Fibroblast of mammary gland (primary cell): ENCODE measurements at places on chromosomes 4 and X.
A peak's percentile ranks its signal among the peaks of the same experiment; 100 is the strongest.

- peak; percentile 79 for DNase-seq
These were observed 47.0 kb downstream of the TEX13B start for GRCh38 chrX:107935200-107935599.

DNA sequence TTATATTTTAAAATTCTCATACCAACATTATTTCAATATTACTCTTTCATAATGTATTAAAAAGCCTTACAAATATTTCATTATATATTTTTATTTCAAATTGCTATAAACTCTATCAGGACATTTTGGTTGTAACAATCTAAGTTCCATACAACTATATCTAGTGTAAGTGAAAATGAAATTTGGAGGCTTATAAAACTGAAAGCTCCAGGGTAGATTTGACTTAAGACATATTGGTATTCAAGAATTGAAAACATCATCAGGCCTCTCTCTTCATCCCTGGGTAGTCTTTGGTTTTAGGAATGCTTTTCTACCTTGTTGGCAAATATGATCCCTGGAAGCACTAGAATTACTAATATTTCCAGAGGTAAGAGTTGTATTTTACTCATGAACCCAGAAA, 342.6 kb downstream of the DTHD1 start:
- no peak for DNase-seq

GRCh38 chr4:76160355-76160754, 12.2 kb upstream of the NUP54 start:
- no peak for DNase-seq

DNA sequence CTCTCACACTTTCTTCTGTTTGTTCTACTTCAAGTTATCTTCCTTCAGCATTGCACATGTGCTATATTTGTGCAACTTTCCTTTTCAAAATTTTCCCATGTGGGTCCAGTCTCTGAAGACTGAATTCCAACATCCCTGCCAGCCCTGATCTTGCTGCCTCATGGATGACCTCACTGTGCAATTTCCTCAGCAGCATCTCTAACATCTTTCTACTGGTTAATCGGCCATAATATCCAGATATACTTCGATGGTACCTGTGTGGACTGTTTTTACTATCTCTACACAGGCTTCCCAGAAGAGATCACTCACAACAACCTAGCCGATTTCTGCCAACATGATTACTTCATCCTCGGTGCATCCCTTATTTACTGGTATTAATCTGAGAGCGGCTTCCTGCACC, 41.5 kb downstream of the GPM6A start:
- DNase-seq = peak; percentile 2

DNA sequence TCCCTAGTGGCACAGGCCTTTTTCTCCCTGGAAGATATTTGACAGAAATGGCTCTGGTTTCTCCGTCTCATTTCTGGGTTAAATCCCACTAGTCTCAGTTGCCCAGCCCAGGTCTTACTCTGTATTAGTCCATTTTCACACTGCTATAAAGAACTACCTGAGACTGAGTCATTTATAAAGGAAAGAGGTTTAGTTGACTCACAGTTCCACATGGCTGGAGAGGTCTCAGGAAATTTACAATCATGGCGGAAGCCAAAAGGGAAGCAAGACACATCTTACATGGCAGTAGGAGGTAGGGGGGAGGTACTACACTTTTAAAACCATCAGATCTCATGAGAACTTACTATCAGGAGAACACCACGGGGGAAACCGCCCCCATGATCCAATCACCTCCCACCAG, 81.9 kb downstream of the FHDC1 start:
- no peak for DNase-seq

DNA sequence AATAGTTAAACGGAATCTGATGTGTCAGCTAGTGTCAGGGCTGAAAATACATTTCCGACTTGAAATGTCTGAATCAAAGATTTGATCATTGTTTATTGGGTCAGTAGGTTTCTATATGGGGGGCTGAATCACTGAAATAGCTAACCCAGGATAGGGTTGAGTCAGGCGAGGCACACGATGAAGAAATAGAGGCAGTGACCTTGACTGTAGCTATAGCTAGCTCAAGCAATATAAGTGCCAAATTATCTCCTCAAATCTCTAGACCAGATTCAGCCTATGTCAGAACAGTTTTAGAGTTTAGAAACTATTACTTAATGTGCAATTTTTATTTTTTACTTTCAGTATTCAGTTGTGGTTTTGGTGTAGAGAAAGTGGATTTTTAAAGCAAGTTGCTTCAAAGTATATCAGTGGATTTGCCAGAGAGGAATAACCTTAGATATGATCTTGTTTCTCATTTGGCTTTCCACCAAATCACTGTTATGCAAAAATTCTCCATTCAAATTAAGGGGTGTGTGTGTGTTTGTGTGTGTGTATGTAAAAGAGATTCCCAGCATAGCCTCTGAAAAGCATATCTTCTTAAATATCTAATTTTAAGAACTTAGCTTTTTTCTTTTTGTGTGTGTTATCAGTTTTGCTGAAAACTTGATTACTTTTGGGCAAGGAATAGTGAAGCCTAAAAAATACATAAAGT, 100.3 kb upstream of the RPL34 start:
- DNase-seq = no peak

GRCh38 chr4:72712997-72713396, 144.0 kb upstream of the ADAMTS3 start:
- DNase-seq = no peak

DNA sequence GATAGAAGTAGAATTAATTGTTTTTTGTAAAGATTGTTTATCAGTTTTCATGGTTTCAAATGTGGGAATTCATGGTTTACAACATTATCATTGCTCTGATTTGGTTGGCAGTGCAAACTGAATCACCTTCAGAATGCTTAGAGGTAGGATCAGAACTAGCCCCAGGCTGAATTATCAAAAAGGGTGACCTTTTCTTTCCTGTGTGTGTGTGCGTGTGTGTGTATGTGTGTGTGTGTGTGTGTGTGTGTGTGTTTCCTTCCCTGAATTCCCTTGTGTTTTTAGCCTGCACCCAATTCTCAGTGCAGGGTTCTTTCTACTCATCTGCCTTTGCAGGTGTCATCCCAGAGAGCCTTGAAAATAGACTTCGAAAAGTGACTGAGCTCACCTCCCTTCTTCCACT, 125.0 kb downstream of the BMPR1B start:
- DNase-seq = no peak

GRCh38 chr4:80434238-80434637, 98.7 kb downstream of the CFAP299 start:
- no peak for DNase-seq

GRCh38 chr4:110196206-110196870, 2.1 kb downstream of the ELOVL6 start:
- DNase-seq = peak; percentile 48

DNA sequence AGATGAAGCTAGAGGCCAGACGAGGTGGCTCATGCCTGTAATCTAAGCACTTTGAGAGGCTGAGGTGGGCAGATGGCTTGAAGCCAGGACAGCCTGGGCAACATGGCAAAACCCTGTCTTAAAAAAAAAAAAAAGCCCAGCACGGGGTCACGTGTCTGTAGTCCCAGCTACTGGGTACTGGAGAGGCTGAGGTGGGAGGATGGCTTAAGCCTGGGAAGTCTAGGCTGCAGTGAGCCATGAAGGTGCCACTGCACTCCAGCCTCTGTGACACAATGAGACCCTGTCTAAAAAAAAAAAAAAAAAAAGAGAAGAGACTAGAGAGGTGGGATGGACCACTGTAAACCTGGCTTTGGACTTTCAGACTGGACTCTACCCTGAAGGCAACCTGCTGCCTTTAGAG, 10.7 kb upstream of the LRBA start:
- no peak for DNase-seq

DNA sequence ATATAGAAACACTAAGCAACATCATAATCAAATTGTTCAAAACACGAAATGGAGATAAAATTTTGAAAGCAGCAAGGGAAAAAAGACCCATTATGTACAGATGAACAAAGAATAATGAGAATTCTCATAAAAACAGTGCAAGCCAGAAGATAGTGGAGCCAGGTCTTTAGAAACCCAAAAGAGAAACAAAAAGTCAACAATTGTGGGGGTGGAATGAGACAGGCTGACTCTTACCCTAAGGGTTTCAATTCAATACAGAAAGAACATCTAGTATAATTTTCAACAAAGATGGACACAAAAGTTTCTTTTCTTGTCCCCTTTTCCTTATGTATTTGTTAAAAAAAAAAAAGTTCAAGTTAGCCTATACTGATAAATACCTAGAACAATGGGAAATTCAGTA, 34.0 kb upstream of the MAGEB2 start:
- no peak for DNase-seq

GRCh38 chrX:96540111-96540631, 144.5 kb upstream of the DIAPH2 start:
- DNase-seq = no peak

- no peak for DNase-seq
These were observed 14.3 kb downstream of the FGFR3 start for GRCh38 chr4:1807332-1807777.

- peak; percentile 64 for DNase-seq
These were observed 37.4 kb downstream of the LHFPL1 start for GRCh38 chrX:112642349-112642748.

DNA sequence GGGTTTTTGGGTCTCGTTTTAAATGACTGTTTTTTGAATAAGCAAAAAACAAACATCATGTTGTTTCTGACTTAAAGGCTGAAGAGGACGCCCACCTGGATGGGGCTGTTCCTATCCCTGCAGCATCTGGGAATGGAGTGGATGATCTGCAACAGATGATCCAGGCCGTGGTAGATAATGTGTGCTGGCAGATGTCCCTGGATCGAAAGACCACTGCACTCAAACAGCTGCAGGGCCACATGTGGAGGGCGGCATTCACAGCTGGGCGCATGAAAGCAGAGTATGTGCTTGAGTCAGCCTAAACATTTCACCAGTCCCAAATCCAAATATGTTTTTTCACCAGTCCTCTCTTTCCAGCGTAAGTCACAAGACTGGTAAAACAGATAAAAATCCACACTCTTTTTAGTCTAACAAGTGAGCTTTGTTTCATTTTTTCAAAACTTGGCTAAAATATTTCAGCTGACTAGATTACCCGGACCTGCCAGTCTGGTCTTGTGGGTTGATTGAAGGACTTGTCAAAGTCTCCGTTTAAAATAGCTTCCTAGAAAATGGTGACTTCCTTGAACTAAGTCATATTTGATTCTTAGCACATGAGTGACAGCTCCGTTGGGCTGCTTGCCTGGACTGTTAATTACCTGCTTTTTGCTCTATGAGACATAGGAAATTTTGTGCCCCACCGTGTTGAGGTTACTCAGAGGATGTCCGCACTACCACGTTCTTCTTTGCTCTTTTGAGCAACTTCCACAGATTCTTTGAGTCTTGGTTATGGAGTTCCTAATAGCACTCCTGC, 20.8 kb downstream of the ENOPH1 start:
- DNase-seq = no peak

GRCh38 chr4:7003879-7004240, 39.3 kb upstream of the TADA2B start:
- DNase-seq = no peak

- no peak for DNase-seq
These were observed 609.1 kb upstream of the TECRL start for GRCh38 chr4:65018313-65018712.

DNA sequence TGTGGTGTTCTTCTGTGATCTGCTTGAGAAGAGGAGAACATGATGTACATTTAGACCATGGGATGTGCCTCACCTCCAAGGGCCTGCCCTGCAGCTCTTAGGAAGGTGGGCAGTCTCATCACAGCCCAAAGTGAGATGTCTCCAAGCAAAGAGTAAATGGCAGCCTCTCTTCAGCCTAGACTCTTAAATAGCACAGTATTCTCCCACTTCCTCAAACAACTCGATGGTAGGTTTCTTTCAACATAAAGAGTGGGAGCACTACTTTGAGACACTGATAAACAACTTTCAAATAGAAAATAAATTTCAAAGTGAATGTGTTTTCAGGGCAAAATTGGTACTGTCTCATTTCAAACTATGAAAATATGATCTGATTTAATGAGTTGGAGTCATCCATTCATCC, 35.2 kb downstream of the EDNRA start:
- DNase-seq = no peak

GRCh38 chr4:131488772-131489171, 1660.3 kb upstream of the PCDH10 start:
- no peak for DNase-seq

DNA sequence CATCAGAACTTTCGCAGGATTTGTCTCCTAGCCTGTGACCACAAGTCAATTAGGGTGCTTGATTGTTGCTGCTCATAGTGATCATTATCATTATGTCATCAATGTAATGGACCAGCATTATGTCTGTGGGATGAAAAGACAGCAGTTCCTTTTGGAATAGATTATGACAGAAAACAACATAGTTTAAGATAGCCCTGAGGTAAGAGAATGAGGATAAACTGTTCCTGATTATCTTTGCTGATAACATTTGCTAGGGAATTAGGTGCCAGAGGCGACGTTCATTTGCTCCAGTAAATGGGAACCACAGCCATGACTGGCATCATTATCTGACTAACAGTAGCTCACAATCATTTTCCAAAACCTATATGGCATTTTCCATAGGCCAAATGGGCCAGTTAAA, 12.7 kb upstream of the THOC2 start:
- DNase-seq = no peak

GRCh38 chr4:124943938-124944337, 231.4 kb upstream of the ANKRD50 start:
- DNase-seq = no peak

- DNase-seq = peak; percentile 22
These were observed 847.6 kb upstream of the LCORL start for GRCh38 chr4:18869166-18869565.

GRCh38 chrX:44619039-44619438, 76.4 kb upstream of the FUNDC1 start:
- no peak for DNase-seq
